ENCODE measurements at places on chromosomes 2 and 18.

GRCh38 chr18:42480441-42480840 is 525.4 kb downstream of the PIK3C3 start:
- no peak overlapping the region for H3K27ac ChIP-seq
- H3K4me1 ChIP-seq: no peaks in the 10 kb centered on the region
- no peak overlapping the region for H3K4me3 ChIP-seq
- no peaks in the 10 kb centered on the region for H3K27me3 ChIP-seq
- H3K36me3 ChIP-seq: peaks cover 4% of the 10 kb centered on the region
- no peak for DNase-seq

GRCh38 chr2:20421988-20422370 is 24.9 kb upstream of the RHOB start:
- peaks cover 3% of the 10 kb centered on the region for H3K27me3 ChIP-seq
- no peaks in the 10 kb centered on the region for H3K36me3 ChIP-seq

DNA sequence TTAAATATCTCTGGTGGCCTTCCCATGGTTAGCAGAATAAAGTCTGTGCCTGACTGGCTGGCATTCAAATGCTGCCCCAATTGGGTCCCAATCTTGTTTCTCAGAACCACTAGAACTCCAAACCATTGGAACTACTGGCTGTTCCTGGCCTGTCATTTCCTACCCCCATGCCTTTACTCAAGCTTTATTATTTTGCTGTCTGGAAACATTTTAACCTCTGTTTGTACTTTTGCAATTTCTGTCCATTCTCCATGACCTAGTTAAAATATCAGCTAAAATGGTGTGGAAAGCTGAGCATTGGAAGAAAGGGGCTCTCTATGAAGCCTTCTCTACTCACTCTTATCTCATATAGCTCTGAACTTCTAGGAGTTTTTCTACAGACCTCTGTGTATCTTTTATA is 38.7 kb downstream of the RAPGEF4 start:
- H3K4me1 ChIP-seq: no peaks in the 10 kb centered on the region
- H3K27me3 ChIP-seq: peaks cover 5% of the 10 kb centered on the region
- DNase-seq: no peak
- no peak overlapping the region for H3K27ac ChIP-seq
- no peaks in the 10 kb centered on the region for H3K36me3 ChIP-seq
- H3K4me3 ChIP-seq: no peak overlapping the region

GRCh38 chr2:215885536-215885935 is 127.8 kb downstream of the MREG start:
- no peak for DNase-seq
- H3K36me3 ChIP-seq: no peaks in the 10 kb centered on the region
- no peak overlapping the region for H3K4me3 ChIP-seq
- H3K27me3 ChIP-seq: peaks cover 36% of the 10 kb centered on the region

GRCh38 chr2:230932556-230933511 is 7.8 kb upstream of the GPR55 start:
- peaks cover 20% of the 10 kb centered on the region for H3K27me3 ChIP-seq
- no peak overlapping the region for H3K27ac ChIP-seq
- no peak overlapping the region for H3K4me3 ChIP-seq
- DNase-seq: no peak
- H3K4me1 ChIP-seq: no peaks in the 10 kb centered on the region

GRCh38 chr18:27715751-27716150 is 461.2 kb downstream of the CDH2 start:
- no peaks in the 10 kb centered on the region for H3K36me3 ChIP-seq
- H3K4me3 ChIP-seq: no peak overlapping the region
- H3K27ac ChIP-seq: no peak overlapping the region
- no peaks in the 10 kb centered on the region for H3K27me3 ChIP-seq

DNA sequence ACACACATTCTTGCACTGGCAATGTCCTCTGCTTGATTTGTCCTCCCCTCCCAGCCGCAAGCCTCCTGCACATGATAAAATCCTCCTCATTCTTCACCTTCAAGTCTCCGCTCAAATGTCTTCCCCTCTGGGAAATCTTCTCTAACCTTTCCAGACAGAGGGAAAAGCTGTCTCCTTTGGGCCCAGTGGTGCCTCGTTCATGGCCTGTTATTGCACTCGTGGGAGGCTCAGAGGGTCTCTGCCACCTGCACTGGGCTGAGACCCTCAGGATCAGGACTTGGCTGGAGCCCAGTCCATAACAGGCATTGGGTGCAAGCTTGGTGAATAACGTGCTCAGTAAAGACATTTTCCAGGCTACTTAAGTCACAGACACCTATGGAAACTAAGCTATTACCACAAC is 68.6 kb downstream of the PTGR3 start:
- no peak for DNase-seq
- peaks cover 14% of the 10 kb centered on the region for H3K27me3 ChIP-seq
- no peaks in the 10 kb centered on the region for H3K36me3 ChIP-seq
- H3K4me3 ChIP-seq: no peak overlapping the region
- no peaks in the 10 kb centered on the region for H3K4me1 ChIP-seq
- H3K27ac ChIP-seq: no peak overlapping the region

- no peak overlapping the region for H3K27ac ChIP-seq
- no peak overlapping the region for H3K4me3 ChIP-seq
- H3K36me3 ChIP-seq: no peaks in the 10 kb centered on the region
Measured at GRCh38 chr2:101435001-101435862, 39.7 kb downstream of the RFX8 start.

DNA sequence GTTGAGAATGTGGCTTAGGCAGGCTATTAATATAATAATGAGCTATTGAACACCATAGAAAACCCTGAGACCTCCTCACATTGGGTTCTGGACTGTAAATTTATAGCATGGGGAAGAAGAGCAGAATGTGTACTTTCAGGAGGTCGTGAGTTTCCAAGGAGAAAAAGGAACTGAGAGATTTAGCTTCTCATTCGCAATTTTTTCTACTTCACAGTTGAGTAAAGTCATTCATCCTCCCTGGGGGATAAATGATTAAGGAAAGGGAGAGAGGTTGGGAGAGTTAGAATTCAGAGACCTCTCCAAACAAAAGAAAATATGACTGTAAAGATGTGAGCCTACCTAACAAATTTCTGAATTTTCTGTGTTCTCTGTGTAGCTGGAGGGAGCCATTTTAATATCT is 205.8 kb upstream of the CYRIA start:
- no peaks in the 10 kb centered on the region for H3K27me3 ChIP-seq
- no peaks in the 10 kb centered on the region for H3K36me3 ChIP-seq
- no peaks in the 10 kb centered on the region for H3K4me1 ChIP-seq
- no peak overlapping the region for H3K4me3 ChIP-seq

DNA sequence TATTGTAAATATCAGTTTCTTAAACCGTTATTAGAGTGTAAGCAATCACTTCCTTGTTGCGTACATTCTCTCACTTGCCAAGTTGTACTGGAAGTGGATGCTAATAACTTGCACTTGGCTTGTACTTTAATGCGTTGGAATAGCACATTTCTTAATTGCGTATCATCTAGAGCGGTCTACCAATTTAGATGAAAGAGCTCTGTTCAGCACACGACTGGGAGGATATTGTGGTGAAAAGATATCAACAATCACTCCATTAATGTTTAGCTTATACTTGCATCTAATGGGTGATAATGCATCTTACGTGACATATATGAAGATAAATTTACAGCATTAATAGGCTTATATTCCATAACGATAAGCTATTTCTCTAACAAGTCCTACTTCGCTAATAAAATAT is 11.7 kb upstream of the TMEFF2 start:
- no peak overlapping the region for H3K27ac ChIP-seq
- H3K4me1 ChIP-seq: no peaks in the 10 kb centered on the region
- DNase-seq: no peak
- no peaks in the 10 kb centered on the region for H3K36me3 ChIP-seq
- no peak overlapping the region for H3K4me3 ChIP-seq
- H3K27me3 ChIP-seq: peaks cover 19% of the 10 kb centered on the region

DNA sequence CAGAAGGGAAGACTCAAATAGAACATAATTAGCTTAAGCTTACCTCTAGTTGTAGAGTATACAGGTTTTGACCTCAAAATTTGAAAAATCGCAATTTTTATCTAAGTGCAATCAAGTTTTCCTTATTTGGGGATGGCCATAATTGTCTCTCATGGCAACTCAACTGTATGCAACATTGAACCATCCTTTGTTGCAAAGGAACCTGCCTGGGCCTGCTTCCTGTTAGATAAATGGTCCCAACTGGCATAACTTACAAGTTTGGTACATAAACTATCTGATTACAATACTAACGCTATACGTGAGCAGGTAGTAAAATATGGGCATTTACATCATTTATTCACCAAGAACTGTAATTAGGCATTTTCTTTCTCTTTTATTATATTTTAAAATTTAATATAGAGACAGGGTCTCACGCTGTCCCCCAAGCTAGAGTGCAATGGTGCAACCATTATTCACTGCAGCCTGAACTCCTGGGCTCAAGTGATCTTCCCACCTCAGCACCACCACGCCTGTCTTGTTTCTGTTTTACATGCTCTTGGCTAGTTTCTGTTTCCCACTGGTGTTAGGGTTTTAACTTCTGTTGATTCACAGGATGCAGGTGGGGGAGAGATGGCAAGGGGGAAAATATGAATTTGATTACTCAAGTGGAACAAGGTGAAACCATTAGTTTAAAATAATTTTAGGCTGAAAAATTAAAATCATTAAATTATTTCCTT is 55.3 kb upstream of the B3GNT2 start:
- peak overlapping the region; percentile 25 for H3K27ac ChIP-seq
- H3K27me3 ChIP-seq: no peaks in the 10 kb centered on the region
- DNase-seq: peak; percentile 30

DNA sequence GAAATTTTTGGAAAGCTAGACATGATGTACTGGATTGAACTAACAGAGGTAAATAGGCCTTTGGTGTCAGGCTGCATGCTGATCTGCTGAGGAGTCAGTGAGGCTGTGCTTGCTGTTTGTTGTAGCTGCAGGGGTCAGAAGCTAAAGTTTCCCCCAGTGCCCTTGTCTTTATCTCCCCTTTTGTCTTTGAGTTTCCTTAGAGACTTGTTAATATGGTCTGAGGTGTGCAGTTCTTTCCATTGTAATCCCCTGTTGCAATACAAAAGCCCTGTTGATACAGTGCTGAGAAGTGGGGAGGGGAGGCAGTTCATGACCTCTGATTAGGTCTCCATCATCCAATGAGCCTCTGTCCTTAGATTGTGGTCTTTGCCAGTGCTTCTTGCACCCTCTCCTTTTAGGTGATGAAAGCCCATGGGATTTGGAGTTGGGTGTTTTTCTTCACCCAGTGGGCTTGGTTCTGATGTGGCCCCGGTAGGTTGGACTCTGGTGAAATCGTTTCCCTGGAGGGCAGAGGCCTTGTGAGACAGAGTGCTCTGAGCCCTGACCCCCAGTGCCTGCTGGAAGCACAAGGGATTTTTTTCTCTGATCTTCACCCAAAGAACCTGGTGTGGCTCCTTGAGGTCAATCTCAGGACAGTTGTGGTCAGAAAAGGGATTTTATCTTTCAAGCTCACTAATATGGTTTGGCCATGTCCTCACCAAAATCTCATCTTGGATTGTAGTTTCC is 163.1 kb downstream of the TMEM18 start:
- H3K4me1 ChIP-seq: no peaks in the 10 kb centered on the region
- no peak overlapping the region for H3K4me3 ChIP-seq
- no peak overlapping the region for H3K27ac ChIP-seq
- H3K27me3 ChIP-seq: no peaks in the 10 kb centered on the region
- no peak for DNase-seq
- H3K36me3 ChIP-seq: no peaks in the 10 kb centered on the region

DNA sequence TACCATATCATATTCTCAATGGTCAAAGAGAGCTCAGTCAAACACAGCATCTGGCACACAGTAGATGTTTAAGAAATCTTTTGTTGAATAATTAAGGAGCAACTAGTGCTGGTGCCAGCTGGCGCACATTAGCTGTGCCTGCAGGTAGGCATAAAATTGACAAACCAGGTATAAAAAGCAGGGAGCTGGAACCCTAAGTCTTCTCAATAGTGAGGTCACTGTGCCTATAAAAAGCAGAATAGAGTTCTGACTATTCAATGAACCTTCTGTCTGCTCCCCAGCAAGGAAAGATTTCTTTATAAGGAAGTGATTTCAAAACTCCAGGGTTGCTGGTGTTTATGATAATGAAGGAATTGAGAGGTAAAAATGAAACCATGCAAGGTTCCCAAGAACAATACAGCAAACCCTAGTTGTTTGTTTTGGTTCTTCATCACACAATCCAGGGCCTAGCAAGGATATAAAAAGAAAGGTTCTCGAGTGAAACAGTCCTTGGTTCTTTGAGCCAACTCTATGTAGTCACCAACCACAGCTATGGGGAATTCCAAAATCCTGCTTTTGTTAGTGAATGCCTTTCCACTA is 76.1 kb downstream of the THADA start:
- peaks cover 21% of the 10 kb centered on the region for H3K4me1 ChIP-seq
- no peak for DNase-seq
- H3K4me3 ChIP-seq: no peak overlapping the region

DNA sequence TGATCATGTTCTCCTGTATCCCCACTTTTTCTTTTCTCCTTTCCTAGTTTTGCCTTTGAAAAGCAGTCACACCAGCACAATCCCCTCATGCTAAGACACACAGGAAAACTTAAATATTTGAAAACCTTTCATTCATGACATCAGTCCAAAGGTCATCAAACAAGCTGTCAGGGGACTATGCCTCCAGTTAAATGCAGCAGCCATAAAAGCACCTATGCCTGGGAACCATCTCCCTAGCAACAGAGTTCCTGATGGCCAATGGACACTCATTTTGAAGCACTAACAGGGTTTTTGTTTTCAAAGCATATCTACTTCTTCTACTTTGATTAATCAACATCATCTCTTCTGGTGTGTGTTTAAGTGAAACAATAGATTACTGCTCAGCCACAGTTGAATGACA is 286.4 kb upstream of the PARD3B start:
- H3K4me1 ChIP-seq: no peaks in the 10 kb centered on the region
- peaks cover 16% of the 10 kb centered on the region for H3K27me3 ChIP-seq
- H3K36me3 ChIP-seq: no peaks in the 10 kb centered on the region
- no peak overlapping the region for H3K4me3 ChIP-seq
- H3K27ac ChIP-seq: no peak overlapping the region

- no peaks in the 10 kb centered on the region for H3K4me1 ChIP-seq
- no peak for DNase-seq
- H3K4me3 ChIP-seq: no peak overlapping the region
- peaks cover 36% of the 10 kb centered on the region for H3K36me3 ChIP-seq
- H3K27ac ChIP-seq: no peak overlapping the region
Measured at GRCh38 chr18:49250816-49251388, 209.5 kb downstream of the DYM start.

GRCh38 chr2:240405133-240405532 is 30.3 kb upstream of the GPC1 start:
- no peaks in the 10 kb centered on the region for H3K4me1 ChIP-seq
- H3K36me3 ChIP-seq: no peaks in the 10 kb centered on the region
- peaks cover 27% of the 10 kb centered on the region for H3K27me3 ChIP-seq
- H3K4me3 ChIP-seq: no peak overlapping the region
- H3K27ac ChIP-seq: no peak overlapping the region

DNA sequence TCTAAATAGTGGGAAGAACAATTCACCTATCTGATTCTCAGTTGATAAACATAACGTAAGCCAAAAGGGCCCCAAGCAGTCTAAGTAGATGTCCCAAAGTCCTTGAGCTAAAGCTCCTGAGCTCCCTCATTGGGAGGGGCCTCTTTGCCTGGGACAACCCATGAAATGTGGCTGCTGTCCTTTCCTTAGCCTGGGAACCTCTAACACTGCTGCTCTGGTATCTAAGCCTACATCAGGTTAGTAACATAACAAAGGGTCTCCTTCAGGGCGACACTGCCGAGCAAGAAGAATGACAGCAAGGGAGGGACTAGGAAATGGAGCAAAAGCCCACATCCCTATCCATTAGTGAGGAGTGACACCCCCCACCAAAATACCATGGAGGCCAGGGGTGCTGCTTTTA is 98.3 kb downstream of the MAPRE2 start:
- H3K4me3 ChIP-seq: no peak overlapping the region
- H3K36me3 ChIP-seq: peaks cover 34% of the 10 kb centered on the region
- no peak for DNase-seq
- H3K27ac ChIP-seq: no peak overlapping the region
- H3K4me1 ChIP-seq: peaks cover 35% of the 10 kb centered on the region
